ENCODE measurements at places on chromosomes 6 and 20.

- DNase-seq: no peak
Measured at GRCh38 chr6:164345327-164345726, 930.8 kb downstream of the QKI start.

DNA sequence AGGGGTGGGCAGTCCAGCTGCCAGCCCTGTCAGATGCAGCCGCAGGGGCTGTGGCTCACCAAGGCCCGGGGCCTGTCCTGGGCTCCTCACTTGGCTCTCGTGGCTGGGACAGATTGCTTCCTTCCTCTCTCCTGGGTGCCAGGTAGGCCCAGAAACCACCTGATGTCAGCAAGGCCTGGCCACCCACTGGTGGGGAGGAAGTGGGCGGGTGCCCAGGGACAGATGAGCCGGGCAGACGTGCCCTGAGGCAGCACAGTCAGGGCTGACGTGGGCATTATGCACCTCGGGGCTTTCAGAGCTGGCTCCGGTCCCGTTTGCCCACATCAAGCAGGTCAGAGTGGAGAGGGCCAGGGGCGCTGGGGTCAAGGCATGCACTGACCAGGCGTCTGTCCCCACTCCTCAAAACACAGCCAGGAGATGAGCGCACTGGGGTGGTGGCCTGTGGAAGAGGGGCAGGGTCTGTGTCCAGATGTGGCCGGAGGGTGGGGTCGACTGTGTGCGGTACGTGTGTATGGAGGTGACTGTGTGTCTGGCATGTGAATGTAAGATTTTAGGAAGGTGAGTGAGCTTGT lies 133.2 kb upstream of the PTPN1 start:
- no peak for DNase-seq

- no peak for DNase-seq
Measured at GRCh38 chr6:132713352-132714134, at the start of gene VNN1. VNN1 (minus strand) TSS chr6:132714055; CDS start chr6:132714035, 20 bp downstream.

GRCh38 chr6:85456782-85457181 lies 6.9 kb downstream of the NT5E start:
- DNase-seq: no peak

DNA sequence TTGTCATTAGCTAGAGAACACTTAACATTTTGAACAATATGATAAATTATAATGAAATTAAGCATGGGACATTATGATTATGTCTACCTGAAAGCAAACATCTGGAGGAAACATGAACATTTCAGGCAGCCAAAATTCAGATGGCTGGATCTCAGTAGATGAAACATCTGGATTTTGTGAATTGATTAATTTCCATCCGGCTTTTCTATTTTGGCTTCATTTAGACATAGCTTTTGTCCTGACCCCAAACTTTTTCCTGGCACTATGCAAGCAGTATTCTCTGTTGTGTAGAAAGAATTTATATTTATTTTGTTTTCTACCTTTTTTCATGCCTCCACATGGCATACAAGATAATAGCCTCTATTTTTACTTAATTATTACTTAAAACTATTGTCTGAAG lies 186.3 kb downstream of the OGFRL1 start:
- DNase-seq: no peak

DNA sequence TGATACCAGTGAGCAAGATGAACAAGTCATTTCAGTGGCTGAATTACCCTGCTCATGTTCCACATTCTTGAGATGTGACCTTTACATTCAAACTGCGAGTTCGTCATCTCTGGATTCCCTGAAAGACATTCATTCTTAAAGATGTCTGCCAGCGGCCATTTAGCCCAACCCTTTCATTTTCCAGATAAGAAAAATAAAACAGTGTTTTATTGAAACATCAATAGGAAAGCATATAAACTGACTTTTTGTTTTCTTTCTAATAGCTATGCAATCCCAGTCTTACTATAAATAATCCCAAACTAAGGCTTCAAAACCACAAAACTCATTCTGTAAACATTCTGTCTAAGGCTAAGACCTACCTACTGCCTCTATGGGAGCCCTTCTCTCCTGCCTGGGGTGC lies 134.0 kb downstream of the SAMD5 start:
- no peak for DNase-seq

GRCh38 chr6:68874747-68875146 lies 239.7 kb downstream of the ADGRB3 start:
- DNase-seq: no peak

DNA sequence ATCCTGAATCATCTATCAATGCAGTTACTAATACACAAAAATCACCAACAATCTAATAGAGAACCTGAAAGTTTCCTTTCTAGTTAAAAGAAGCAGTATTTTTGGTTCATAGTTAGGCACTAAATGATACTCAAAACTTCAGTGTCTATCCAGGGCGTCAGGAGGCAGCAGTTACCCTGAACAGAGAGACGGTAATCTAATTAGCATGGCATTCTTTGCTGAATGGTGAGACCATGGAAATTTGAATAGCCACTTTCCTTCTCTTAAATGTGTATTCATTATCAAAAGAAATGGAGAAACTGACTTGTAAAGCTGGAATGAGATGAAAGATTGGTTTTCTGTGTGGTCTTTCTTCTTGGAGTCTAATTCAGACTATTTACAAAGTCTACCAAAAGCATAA lies 146.6 kb upstream of the BMP5 start:
- DNase-seq: no peak

DNA sequence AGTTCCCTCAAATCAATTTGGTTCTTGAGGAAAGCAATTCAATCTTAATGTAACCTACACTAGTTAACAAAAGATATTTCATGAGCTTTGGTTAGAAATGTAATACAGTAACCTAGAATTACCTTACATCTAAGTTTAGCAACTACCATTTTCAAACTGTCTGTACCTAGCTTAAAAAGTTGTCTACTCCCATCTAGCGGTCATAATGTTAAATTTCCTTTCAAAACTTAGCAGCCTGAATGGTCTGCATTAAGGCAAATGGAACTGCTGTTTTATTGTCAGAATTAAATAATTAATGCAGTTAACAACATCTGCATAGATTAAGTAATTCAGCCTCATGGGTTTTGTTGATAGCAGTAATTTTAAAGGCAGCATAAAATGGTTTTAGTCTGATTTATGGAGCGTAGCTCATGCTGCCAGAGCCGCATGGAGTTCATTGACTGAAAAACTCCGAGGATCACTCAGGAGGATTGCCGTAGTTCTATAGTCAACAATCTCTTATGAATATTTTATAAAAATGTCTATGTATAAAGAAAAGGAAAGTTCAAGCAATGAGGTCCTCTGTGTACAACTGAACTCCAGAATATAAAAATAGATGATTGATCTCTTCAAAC lies 485.4 kb upstream of the MANEA start:
- DNase-seq: peak; percentile 74

GRCh38 chr6:90516074-90516660 lies 70.7 kb downstream of the MAP3K7 start:
- no peak for DNase-seq

DNA sequence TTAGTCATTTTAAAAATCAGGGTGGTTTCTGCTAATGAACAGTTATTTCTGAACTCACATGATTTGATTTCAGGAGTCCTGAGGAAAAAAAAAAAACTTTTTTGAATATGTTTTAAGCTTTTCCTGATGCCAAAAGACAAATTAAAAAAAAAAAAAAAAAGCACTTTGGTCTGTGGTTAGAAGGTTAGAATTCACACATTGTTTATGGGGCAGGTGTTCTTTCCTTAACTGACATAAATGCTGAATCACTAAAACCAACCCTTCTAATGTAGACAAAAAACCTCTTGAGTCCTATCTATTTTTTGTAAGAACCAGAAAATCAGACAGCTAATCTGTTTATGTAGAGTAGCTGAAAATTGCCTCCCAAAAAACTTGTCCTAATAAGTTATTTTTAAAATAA lies 20.4 kb downstream of the THEMIS start:
- DNase-seq: no peak

DNA sequence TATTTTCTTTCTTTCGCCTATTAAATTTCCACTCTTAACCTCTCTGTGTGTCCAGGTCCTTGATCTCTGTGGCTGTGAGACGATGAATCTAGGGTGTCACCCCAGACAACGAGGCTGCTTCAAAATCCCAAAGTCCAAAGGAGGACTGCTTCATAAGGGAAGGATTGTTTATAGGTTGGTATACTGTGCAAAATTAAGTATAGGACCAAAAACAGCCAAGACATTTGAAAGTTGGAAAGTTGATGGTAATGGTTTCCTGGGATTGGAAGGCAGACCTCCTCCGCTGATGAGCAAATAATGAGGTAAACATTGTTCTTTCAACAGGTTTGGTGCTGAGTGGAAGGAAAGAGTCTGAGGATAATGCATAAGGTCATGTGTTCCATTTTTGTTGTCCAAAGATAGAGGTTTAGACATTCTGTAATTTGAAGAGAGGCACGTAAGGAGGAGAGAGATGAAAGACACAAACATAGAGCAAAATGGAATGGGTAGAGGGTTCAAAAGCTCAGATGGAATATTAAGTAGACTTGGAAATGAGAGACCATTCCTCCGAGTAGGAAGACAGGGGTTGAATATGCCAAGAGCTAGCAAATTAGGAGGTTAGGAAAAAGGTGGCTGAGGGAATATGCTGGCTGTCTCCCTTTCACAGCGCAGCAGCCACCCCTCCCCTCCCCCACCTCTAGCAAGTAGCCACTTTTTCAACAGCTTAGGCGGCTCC lies 24.8 kb downstream of the ZNF311 start:
- no peak for DNase-seq

DNA sequence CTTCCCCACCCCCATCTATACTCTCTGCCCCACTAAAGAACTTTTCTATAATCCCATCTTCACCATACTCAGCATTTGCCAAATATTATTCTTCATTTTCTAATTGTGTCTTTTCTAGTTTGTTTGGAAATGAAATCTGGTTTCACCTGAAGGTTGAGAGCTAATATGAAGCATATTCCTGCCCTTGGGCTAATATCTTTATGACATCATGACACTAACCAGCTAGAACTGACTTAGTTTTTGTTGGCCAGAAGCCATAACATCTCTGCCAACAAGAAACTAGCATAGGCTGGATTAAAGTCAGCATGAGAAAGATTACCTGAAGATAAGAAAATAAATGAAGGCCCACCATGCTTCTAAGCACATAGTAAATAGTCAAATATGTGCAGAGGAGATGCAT lies 16.7 kb downstream of the UNC5CL start:
- no peak for DNase-seq

DNA sequence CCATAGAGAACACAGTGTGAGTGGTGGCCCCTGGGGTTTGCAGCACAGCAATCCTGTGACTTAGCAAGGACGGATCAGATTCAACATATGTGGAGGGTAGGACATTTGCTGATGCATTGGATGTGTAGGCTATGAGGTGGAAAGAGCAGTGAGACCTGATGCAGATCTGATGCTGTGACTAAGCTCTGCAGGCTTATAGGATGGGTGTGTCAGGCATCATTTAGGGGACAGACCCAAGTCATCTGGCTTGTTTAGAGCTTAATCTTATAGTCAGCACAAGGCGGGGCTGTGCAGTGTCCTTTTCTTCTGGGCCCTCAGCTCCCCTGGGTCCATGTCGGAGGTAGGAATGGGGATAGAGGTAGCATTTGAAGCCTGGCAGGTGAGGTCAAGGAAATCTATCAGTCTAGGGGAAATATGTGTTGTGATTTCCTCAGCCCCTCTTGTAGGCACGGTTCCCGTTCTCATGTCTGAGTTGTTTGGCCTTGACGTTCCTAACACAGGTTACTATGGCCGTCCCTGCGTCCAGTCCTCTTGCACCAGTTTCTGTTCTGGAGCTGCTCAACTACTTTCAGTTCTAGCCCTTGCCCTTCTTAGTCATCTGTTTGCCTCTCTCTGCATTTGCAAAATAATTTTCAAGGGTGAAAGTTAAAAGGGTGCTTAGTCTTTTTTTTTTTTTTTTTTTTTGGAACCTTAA lies 15.6 kb upstream of the MAPRE1 start:
- no peak for DNase-seq

DNA sequence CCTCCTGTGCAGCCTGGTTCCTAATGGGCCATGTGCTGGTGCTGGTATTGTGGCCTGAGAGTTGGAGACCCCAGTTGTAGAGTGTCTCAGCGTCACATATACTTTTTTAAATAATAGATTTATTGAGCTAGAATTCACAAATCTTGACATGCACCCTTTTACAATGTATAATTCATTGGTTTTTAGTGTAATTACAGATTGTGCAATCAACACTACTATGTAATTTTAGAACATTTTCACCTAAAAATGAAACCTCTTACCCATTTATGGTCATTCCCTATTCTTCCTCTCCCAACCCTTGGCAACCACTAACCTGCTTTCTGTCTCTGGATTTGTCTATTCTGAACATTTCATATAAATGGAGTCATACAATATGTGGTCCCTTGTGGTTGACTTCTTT lies 10.6 kb downstream of the PRIM2 start:
- DNase-seq: no peak

DNA sequence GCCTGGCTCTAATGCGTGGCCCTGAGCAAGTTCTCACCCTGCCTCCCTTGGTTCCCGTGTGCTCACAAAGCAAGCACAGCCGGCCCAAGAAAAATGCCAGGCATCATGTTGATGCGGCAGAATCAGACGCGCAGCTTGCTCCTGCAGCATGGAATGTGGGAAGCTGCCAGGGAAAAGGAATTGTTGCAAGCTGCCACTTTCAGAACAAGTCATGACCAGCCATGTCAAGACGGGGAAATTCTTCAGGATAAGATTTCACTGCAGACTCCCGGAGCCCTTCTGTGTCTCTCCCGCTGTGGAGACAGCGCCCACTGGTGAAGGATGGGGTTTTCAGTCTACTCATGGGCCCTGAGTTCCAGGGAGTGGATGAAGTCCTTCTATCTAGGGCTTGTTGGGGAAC lies 4.6 kb downstream of the DACT2 start:
- no peak for DNase-seq

DNA sequence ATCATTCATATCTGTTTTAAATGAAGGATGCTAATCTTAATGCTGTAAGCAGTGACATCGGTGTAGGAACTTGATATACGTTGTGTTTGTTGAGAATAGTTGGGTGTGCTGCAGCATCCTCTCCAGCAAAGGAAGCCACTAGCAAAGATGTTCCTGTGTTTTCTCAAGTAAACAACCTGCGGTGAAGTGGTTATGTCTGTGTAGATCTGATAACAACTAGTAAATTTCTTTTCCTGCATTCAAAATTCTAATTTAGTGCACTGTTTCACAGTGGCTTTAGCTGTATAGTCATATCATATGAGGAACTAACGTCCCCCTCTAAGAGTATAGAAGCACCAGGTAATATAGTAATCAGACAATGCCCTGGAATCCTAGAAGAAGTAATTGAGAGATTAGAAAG lies 38.7 kb downstream of the NCOA7 start:
- no peak for DNase-seq

- DNase-seq: no peak
Measured at GRCh38 chr6:130293800-130294199, 71.0 kb upstream of the SAMD3 start.

- DNase-seq: peak; percentile 28
Measured at GRCh38 chr6:33118525-33119123, 42.8 kb downstream of the HLA-DPB1 start.

GRCh38 chr6:42564506-42564825 lies 637 bp downstream of the UBR2 start:
- no peak for DNase-seq

DNA sequence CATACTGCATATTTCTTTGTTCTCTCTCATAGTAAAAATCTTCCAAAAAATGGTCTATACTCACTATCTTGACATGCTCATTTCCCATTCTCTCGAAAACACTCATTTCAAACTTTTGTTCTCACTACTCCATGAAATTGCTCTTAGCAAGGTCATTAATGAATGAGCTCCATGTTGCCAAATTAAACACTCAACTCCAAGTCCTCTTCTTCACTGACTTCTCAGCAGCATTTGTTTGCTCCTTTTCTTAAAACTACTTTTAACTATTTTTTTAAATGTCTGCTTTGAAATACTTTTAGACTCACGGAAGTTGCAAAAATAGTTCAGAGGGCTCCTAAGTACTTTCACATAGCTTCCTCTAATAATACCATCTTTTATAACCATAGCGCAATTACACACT lies 274.0 kb upstream of the PREP start:
- DNase-seq: no peak

Data from NCI-H1436 (cell line).